Activated naive CD8-positive, alpha-beta T cell treated with anti-CD3 and anti-CD28 coated beads, Interleukin-2, amount 50 U/mL, for 24 hours (primary cell): ENCODE measurements at places on chromosomes 11 and 22.

DNA sequence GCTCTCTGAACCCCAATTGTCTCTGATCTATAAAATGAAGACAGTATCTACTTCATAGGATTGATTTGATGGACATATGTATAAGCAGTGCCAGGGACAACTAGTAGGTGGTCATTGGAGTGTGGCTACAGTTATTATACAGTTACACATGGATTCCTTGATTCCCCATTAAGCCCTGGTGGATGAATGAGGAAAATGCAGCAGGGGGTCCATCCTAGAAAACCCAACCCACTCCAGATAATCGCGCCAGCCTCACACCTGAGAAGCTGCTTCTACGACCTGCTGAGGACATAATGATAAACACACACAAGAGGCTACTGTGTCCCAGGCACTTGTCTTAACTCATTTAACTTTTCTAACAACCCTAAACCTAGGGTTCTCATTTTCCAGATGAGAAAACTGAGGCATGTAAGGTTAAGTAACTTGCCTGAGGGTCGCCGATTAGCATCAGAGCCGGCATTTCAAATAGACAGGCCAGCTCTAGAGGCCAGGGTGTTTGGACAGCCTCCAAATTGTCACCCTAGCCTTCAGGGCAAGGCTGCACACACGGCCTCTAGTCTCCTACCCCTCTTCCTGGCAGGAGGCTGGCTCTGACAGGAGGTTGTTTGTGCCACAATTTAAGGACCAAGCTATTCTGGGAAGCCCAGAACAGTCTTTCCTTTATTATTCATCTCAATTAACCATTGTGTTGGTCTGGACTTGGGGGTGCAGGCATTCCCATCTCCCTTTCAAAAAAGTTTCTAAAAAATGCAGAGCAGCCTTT, 3.8 kb upstream of the C11orf91 start:
- H3K36me3 ChIP-seq: peaks cover 5% of the 10 kb centered on the region
- H3K4me3 ChIP-seq: no peak overlapping the region
- H3K4me1 ChIP-seq: peaks cover 17% of the 10 kb centered on the region
- DNase-seq: no peak
- no peak overlapping the region for H3K27ac ChIP-seq
- H3K27me3 ChIP-seq: peaks cover 6% of the 10 kb centered on the region

- DNase-seq: peak; percentile 55
- H3K4me1 ChIP-seq: peaks cover 43% of the 10 kb centered on the region
- peak overlapping the region; percentile 89 for H3K27ac ChIP-seq
- no peaks in the 10 kb centered on the region for H3K27me3 ChIP-seq
- peak overlapping the region; percentile 60 for H3K4me3 ChIP-seq
These were observed 9.4 kb downstream of the PLAAT2 start for GRCh38 chr11:63553759-63554158.

GRCh38 chr11:125342281-125342930, 153.7 kb downstream of the FEZ1 start:
- no peaks in the 10 kb centered on the region for H3K36me3 ChIP-seq
- H3K27me3 ChIP-seq: peaks cover 6% of the 10 kb centered on the region
- H3K4me1 ChIP-seq: no peaks in the 10 kb centered on the region

DNA sequence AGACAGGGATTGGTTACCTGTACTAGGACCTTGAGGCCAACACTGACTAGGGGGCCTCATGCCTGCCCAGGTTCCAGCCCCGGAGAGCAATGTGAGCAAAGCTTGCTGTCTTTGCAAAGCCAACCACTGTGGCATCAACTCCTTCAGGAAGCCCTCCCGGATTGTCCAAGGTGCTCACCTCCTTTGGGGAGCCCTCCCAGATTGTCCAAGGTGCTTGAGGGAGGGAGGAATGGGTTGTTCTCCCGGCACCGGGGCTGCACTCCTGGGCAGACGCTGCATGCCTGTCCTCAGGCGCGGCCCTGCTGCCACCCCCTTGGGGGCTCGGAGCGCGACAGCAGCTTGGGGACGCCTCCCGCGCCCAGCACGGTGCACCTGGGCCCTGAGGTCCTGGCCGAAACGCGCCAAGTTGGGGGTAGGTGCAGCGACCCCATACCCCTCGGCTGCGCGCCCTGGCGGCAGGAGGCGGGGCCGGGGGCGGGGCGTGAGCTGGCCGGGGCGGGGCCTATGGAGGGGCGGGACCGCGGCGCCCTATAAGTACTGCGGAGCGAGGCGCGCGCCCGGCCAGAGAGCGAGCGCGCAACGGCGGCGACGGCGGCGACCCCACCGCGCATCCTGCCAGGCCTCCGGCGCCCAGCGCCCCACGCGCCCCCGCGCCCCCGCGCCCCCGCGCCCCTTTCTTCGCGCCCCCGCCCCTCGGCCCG, at the start of gene CD81:
TSS of gene CD81 (plus strand) at position 560 of the 701 bp plus-strand sequence. CDS start 240 bp downstream, outside the sequence.
- peak within 1 kb of the TSS; percentile 82 for H3K27ac ChIP-seq
- H3K4me3 ChIP-seq: peak within 1 kb of the TSS; percentile 89
- no peaks in the 10 kb centered on the region for H3K27me3 ChIP-seq
- peak; percentile 67 for DNase-seq

- no peaks in the 10 kb centered on the region for H3K36me3 ChIP-seq
- no peak overlapping the region for H3K27ac ChIP-seq
- no peaks in the 10 kb centered on the region for H3K27me3 ChIP-seq
These were observed 256.3 kb downstream of the BRD1 start for GRCh38 chr22:49571326-49571725.

DNA sequence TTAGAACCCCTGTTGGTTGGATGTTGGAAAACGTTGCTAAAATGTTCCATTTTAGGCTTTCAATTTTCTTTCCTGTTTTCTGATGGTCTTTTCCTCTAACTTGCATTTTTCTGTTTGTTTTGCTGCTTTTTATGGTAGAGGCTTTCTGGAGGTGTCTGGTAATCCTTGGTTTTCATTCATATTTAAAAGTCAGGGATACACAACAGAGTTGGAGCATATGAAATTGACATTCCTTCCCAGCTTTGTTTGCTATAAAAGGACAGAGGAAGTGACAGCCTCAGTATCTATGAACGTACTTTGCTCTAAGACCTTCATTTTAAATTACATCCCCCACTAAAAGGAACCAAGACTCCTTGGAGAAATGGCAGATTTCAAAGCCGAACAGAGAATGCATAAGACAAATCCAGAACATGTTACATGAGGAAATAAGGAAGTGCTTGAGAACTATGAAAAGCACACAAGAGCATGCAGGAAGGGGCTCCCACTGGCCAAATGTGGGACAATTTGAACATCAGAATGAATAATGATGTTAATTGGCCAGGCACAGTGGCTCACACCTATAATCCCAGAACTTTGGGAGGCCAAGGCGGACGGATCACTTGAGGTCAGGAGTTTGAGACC, 56.7 kb downstream of the PPP6R3 start:
- H3K36me3 ChIP-seq: peaks cover 52% of the 10 kb centered on the region
- H3K27me3 ChIP-seq: no peaks in the 10 kb centered on the region
- peaks cover 28% of the 10 kb centered on the region for H3K4me1 ChIP-seq
- no peak for DNase-seq

GRCh38 chr11:78187366-78188285, 800 bp downstream of the KCTD21 start:
- no peaks in the 10 kb centered on the region for H3K27me3 ChIP-seq
- no peaks in the 10 kb centered on the region for H3K36me3 ChIP-seq
- H3K4me3 ChIP-seq: peak overlapping the region; percentile 93
- peak; percentile 74 for DNase-seq
- H3K27ac ChIP-seq: peak overlapping the region; percentile 95

- peaks cover 22% of the 10 kb centered on the region for H3K4me1 ChIP-seq
- H3K36me3 ChIP-seq: peaks cover 21% of the 10 kb centered on the region
- no peak for DNase-seq
- H3K4me3 ChIP-seq: no peak overlapping the region
These were observed 111.3 kb upstream of the MTMR2 start for GRCh38 chr11:96035031-96035739.

GRCh38 chr22:20156042-20156389, 5.2 kb upstream of the CCDC188 start:
- no peaks in the 10 kb centered on the region for H3K36me3 ChIP-seq
- peaks cover 4% of the 10 kb centered on the region for H3K27me3 ChIP-seq

GRCh38 chr11:12808519-12808918, 134.3 kb downstream of the TEAD1 start:
- H3K27me3 ChIP-seq: peaks cover 15% of the 10 kb centered on the region
- no peaks in the 10 kb centered on the region for H3K36me3 ChIP-seq
- DNase-seq: no peak
- no peak overlapping the region for H3K4me3 ChIP-seq

GRCh38 chr11:120808616-120809050, 215.3 kb upstream of the TBCEL start:
- DNase-seq: no peak
- no peaks in the 10 kb centered on the region for H3K36me3 ChIP-seq
- H3K4me1 ChIP-seq: no peaks in the 10 kb centered on the region

GRCh38 chr11:131894615-131895544, 524.5 kb downstream of the NTM start:
- H3K36me3 ChIP-seq: no peaks in the 10 kb centered on the region
- H3K4me1 ChIP-seq: no peaks in the 10 kb centered on the region
- DNase-seq: no peak
- H3K4me3 ChIP-seq: no peak overlapping the region

GRCh38 chr11:125842321-125842948, 9.3 kb downstream of the PATE4 start:
- H3K36me3 ChIP-seq: peaks cover 10% of the 10 kb centered on the region
- no peak overlapping the region for H3K4me3 ChIP-seq
- H3K27me3 ChIP-seq: peaks cover 3% of the 10 kb centered on the region
- H3K27ac ChIP-seq: no peak overlapping the region

- H3K4me1 ChIP-seq: peaks cover 3% of the 10 kb centered on the region
- H3K36me3 ChIP-seq: no peaks in the 10 kb centered on the region
- no peaks in the 10 kb centered on the region for H3K27me3 ChIP-seq
- no peak for DNase-seq
- no peak overlapping the region for H3K4me3 ChIP-seq
- no peak overlapping the region for H3K27ac ChIP-seq
These were observed 178.3 kb downstream of the SNX19 start for GRCh38 chr11:130737866-130738431.

- no peaks in the 10 kb centered on the region for H3K27me3 ChIP-seq
- no peaks in the 10 kb centered on the region for H3K4me1 ChIP-seq
- H3K4me3 ChIP-seq: no peak overlapping the region
- DNase-seq: no peak
- H3K27ac ChIP-seq: no peak overlapping the region
- H3K36me3 ChIP-seq: no peaks in the 10 kb centered on the region
These were observed 373.3 kb upstream of the CCDC90B start for GRCh38 chr11:83659466-83659865.

DNA sequence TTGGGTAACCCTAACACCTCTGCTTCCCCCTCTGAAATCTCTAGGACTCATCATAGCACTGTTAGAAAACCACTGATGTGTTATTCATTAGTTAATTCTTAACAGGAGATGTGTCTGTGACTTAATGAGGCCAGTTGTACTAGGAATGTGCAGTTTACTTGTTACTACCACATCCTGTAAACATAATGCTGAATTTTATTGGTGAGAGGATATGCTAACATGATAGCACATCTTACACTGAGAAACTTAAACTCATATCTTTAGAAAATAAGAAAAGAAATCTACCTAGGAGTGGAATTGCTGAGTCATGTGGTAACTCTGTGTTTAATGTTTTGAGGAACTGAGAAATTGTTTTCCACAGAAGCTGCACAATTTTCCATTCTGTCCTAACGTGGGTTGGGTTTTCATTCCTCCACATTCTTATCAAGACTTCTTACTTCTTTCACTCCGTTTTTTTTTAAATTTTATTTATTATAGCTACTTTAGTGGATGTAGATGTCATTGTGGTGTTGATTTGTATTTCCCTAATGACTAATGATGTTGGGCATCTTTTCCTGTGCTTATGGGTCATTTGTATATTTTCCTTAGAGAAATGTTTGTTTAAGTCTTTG, 33.7 kb downstream of the RNF121 start:
- no peaks in the 10 kb centered on the region for H3K27me3 ChIP-seq
- DNase-seq: no peak
- H3K4me1 ChIP-seq: peaks cover 23% of the 10 kb centered on the region
- peak overlapping the region; percentile 85 for H3K27ac ChIP-seq
- H3K36me3 ChIP-seq: peaks cover 40% of the 10 kb centered on the region
- H3K4me3 ChIP-seq: peak overlapping the region; percentile 40

GRCh38 chr11:120331301-120331996, 4.8 kb upstream of the ARHGEF12 start:
- H3K27ac ChIP-seq: no peak overlapping the region
- H3K36me3 ChIP-seq: no peaks in the 10 kb centered on the region
- DNase-seq: no peak
- no peak overlapping the region for H3K4me3 ChIP-seq

DNA sequence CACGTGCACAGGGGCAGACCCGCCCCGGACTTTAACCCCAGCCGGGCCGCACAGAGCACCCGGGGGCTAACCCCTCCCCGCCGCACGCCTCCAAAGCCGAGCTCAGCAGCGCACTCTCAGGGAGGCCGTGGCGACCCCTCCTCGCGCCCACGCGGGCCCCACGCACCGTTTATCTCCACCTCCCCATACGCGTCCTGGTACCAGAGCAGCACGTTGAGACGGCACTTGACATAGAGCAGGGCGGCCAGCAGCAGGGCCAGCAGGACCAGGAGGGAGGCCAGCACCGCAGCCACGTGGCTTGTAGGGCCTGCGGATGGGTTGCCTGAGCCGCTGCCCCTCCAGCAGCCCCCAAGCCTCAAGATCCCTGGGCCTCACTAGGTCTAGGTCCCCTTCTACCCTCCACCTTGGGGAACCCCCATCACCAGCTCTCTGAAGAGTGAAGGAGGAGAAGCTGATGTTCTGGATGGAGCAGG, 7.1 kb downstream of the SIGIRR start:
- H3K27me3 ChIP-seq: no peaks in the 10 kb centered on the region
- peaks cover 6% of the 10 kb centered on the region for H3K4me1 ChIP-seq
- no peak overlapping the region for H3K4me3 ChIP-seq
- H3K27ac ChIP-seq: peak overlapping the region; percentile 35

DNA sequence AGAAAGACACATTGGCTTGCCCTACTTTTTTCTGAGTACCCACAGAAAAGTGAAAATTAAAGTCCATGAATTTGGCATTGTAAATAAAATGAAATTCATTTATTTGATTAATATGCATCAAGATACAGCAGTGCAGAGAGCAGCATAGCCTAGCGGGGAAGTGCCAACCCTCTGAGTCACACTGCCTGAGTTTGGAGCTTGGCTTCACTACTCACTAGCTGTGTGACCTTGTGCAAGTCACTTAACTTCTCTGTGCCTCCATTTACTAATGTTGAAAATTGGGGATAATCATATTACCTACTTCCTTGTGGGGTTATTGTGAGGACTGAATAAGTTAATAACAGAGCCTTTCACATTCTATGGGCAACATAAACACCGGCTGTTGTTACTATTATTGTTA, 111.5 kb upstream of the CSNK2A3 start:
- no peaks in the 10 kb centered on the region for H3K4me1 ChIP-seq
- H3K27me3 ChIP-seq: no peaks in the 10 kb centered on the region
- no peak for DNase-seq
- H3K27ac ChIP-seq: no peak overlapping the region
- no peaks in the 10 kb centered on the region for H3K36me3 ChIP-seq
